T follicular helper cell (primary cell): ENCODE measurements at places on chromosomes 1 and 21.
A peak's percentile ranks its signal among the peaks of the same experiment; 100 is the strongest.

GRCh38 chr1:210648588-210649269 is 320.0 kb downstream of the HHAT start:
- DNase-seq = no peak

- no peak for DNase-seq
Observed at GRCh38 chr1:78383923-78384322, 106.9 kb upstream of the PTGFR start.

DNA sequence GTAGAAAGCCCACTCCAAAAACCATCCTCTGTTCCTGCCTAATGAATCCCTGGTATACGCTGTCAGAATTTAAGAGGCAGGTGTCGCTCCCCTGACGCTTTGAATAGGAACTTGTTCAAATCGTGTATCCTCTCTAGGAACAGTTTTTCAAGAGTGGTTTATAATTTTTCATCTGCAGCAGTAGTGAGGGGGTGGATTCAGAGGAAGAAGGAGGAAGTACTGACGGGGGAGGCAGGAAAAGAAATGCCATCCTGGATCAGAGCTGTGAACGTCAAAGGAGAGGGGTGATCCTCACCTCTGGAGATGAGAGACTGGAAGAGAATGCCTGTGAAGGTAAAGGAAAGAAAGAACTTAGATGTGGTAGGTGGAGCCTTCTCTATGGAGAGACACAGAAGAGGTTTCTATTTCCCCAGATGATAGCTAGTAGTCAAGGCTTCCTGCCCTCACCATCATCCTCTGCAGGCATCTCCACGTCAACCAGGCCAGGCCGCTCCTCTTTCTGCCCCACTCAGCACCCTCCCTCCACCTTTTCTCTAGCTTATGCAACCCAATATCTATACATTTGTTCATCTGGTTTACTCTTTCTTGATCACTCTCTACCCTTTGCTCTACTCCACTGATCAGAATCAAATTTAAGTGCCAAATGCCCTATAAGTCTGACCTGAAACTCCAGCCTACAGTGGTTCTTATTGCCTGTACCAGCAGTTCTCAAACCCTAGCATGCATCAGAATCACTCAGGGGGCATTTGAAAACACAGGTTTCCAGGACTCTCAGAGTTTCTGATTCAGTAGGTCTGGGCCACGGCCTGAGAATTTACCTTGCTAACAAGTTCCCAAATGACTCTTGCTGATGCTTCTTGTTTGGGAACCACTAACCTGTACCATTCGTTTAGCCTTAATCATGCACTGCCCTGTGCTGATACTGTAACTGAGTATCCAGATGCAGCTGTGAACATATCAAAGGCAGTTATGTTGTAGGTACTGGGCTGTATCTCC is 13.1 kb upstream of the BCL9 start:
- DNase-seq = no peak

DNA sequence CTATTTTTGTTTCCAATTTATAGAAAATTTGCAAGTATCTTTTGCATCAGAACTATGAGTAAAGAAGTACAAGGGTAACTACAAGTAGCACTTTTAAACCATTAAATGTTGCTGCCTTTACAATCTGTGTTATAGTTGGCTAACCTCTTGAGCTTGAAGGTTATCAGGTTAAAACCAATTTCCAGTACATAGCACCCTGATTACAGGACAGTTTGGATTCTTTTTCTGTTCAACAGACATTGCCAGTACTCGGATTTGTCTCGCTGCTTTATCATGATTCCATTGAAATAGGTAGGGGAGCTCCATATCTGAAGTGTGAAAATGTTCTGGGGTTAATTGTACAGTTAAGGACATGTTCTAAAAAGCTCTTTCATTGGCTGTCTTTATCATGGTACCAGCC is 40.0 kb downstream of the MIA3 start:
- DNase-seq = no peak

DNA sequence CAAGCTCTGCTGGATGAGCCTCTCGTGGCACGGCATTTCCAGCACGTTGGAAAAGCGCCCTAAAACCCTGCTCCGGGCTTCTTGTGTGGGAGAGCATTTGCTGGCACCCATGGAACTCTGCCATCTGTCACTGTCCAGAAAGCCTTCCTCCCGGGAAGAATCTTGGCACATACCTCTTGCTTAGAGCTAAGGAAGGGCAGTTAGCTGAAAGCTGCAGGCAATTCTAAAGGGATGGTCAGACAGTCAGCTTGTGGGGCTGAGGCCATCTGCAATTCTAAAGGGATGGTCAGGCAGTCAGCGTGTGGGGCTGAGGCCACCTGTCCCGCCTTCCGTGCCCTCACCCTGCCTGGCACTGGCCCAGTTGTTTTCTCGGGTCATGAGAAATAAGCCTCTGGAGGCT is 139.0 kb upstream of the TMEM51 start:
- DNase-seq = no peak

DNA sequence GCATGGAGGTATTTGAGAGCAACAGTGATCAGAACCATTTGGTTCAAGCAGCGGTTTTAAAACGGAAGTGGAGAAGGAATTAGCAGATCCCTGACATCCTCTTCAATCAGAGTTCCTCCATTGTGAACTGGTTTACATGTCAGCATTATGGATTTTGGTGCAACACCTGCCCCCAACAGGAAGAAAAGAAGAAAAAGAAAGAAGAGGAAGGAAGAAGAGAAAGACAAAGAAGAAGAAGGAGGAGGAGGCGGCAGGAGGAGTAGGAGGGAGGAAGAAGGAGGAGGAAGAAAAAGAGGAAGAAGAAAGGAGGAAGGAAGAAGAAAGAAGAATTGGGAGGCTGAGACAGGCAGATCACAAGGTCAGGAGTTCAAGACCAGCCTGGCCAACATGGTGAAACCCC is 17.4 kb downstream of the NDUFS5 start:
- DNase-seq = no peak

DNA sequence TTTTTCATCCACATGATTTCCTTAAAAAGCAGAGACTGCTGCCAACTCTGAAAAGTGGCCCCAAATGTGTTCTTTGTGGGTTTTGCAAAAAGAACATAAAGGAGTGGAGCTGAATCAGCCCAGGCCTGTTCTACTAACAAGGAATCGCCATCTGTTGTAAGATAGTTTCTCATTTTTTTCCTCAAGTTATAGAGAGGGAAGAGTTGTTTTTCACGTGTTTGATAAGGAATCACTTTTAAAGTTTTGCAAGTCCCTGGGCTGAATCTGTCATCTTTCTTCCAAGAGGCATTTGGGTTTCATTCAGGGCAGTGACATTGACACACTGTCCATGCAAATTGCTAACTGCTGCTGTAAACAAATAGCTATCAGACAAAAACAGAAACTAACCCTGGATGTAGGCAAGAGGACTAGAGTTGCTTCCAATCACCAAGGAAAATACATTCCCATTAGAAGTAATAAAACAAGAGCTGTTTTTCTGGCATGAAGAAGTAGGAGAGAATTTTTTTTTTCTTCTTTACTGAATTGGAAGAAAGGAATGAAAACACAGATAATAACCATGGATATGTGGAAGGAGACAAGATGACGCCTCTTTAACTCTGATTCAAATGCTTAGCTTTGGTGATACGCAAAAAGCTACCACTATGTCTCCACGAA is 58.8 kb upstream of the TBX15 start:
- DNase-seq = no peak

DNA sequence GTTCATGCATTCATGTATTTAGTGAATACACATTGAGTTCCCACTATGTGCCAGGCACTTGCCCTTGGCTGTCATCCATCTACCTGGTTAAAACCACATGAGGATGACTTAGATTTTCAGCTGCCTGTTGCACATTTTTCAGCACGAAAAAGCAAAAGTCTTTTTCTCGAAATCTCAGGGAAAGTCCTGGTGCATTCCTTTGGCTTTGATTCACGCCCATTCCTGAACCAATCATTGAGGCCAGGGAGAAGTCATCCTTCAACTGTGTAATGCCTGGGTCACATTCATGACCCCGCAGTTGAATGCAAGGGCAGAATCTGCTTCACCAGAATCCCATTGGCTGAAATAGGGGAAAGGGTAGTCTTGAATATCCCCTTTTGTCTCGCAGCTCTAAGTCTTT is 84.4 kb downstream of the RNF220 start:
- no peak for DNase-seq

GRCh38 chr1:92480200-92480812 is 6.4 kb downstream of the GFI1 start:
- DNase-seq = no peak

DNA sequence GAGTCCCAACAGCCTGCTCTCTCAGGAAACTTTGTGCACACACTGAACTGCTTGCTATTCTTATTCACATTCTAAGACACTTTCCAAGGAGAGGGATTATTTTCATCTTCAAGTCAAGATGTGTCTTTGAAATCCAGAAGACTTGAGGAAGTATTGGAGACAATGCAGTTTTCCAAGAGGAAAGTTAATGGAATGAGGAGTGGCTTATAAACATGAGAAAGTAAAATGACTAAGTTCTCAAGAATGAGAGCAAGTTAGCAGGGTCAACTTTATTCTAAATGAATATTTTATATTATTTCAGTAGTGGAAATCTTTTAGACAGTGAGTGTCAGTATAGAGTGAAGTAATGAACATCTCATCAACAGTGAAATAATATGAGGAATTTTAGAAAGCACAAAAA is 1239.3 kb downstream of the MRPL39 start:
- DNase-seq = no peak

- DNase-seq = no peak
Observed at GRCh38 chr1:183245357-183245756, 59.3 kb downstream of the LAMC2 start.

- peak; percentile 10 for DNase-seq
Observed at GRCh38 chr1:46613661-46614603, 2.7 kb downstream of the MOB3C start.
